Amygdala (tissue), 56 donors: ENCODE measurements at places on chromosomes 7 and 10.

DNA sequence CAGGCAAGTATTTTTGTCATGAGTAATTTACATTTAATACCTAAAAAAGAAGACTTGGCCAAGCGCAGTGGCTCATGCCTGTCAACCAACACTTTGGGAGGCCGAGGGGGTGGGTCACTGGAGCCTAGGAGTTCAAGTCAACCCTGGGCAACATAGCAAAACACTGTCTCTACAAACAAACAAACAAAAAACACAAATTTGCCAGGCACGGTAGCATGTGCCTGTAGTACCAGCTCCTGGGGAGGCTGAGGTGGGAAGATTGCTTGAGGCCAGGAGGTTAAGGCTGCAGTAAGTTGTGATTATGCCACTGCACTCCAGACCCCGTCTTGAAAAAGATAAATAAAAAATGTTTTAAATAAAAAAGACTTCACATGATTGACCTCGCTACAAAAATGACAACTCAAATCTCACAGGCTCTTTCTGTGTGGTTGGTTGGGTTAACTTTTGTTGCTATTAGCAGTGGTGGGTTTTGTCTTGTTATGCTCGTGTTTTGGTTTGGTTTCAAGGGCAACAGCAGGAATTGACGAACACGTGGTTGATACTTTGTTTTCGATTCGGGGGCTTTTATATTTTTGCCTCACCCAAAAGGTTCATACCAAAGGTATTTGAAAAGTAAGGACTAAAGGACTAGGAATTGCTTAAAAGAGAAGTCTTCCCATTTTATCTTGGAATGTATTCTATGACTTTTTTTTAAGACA is 227.2 kb upstream of the MKLN1 start:
- no peak for DNase-seq

- DNase-seq = no peak
Measured at GRCh38 chr7:140940898-140941297, 16.2 kb upstream of the BRAF start.

- no peak for DNase-seq
Measured at GRCh38 chr10:11262494-11263345, 245.0 kb downstream of the CELF2 start.

- no peak for DNase-seq
Measured at GRCh38 chr7:143046426-143046851, 5.7 kb upstream of the OR6V1 start.

DNA sequence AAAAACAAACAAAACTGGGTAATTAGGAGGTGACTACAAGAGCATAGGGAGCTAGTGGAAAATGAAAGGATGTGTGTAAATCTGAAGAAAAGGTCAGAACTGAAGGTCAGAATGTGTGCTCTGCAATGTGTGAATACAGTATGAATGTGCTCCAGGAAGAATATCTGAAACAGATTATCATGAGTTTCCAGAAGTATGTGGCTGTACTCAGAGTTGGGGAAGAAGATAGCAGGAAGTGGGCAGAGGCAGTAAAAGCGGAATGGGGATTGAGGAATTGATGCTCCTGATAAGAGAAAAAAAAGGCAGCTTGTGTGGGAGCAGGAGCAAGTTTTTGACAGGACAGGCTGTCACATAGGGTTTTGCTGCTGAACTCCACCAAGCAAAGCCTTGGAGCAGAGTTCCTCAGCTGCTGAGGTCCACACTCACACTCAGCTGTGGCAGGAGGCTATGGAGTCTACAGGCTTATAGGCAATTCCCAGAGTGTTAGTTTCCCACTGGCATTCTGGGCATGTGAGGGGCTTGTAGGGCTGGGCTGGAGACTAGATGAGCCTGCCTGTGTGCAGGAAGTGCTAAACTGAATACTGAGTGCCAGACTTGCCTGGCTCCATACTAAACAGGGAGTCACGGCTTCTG is 22.9 kb downstream of the H2AZ2 start:
- no peak for DNase-seq

- DNase-seq = no peak
Measured at GRCh38 chr7:93933156-93933555, 11.6 kb downstream of the GNG11 start.

- no peak for DNase-seq
Measured at GRCh38 chr7:30273552-30273951, 10.8 kb upstream of the ZNRF2 start.

DNA sequence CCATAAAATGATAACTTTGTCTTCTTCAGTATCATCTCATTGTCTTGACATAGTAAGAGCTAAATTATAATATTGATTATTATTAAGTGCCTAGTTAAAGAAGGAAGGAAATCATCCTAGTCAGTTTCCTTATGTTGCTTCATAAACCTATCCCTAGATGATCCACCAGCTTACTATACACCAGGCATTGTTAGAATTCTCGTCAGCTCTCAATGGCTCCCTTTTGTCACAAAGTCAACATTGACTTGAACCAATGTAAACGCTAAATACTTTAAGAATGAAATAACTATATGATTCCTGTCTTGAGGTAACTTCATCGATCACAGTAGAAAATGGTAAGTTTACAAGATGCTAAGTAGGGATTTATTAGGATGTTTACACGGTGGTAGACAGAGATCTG is 1162.9 kb downstream of the CNTNAP2 start:
- DNase-seq = no peak

DNA sequence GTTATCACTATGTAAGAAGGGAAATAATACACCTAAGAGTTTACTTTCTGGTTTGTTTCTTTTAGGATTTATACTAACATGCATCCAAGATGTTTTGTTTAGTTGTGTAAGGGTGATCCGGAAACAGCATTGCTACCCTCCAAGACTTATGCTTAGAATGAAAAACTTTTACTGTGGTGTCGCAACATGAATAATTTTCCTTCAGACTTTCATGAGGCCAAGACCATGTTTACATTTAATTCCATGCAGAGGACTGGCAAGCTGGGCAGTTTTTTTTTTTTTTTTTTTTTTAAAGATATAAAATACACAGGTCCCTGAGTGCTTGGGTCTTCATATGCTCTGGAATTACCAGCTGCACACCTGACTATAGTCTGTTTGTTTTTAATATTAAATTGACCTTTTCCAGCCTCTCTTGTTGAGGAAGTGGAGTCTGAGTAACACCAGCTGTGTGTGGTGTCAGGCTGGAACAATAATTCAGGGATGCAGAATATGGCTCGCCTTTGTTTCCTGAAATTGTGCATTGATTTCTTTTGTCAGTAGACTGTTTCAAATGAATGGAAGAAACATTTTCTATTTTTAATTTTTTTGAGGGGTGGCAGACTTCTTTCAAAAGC is 81.7 kb downstream of the ST7 start:
- no peak for DNase-seq

DNA sequence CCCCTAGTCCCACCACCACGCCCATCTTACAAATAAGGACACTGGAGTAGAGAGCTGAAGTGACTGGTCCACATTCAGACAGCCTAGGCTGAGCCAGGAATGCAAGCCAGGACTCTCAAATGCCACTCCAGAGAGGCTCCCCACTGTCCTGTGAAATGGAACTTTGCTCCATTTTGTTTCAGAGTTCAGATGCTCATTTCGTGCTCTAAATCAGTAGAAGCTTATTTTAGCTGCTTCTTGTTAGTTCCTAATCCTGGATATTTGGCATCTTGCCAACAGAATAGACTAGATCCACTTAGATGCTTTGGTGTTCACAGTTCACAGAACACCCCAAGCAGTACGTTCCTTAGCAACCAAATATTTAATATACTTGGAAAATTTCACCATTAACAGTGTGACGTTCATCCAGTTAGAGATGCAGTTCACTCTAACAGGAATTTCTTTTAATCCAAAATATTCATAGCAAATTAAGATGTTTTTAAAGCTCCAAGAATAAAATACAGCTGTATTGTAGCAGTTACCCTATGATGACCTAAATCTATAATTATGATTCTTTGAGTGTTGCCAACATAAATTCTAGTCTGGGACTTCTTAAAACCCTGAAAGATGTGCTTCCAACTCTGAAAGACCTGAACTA is 7.3 kb downstream of the MMP21 start:
- DNase-seq = no peak

GRCh38 chr10:89327803-89328441 is at the start of gene IFIT3:
Gene IFIT3, plus strand, starts transcription at chr10:89327997. Its CDS starts 77 bp downstream, at chr10:89328074.
- peak; percentile 73 for DNase-seq

GRCh38 chr7:37287131-37287855 is 161.4 kb downstream of the ELMO1 start:
- DNase-seq = no peak
